ENCODE measurements at places on chromosomes 11 and 22. TPM values are rescaled to one million over a fixed set of nuclear protein-coding genes. Genes with fewer than 3 reads are reported as not detected.
A peak's percentile ranks its signal among the peaks of the same experiment; 100 is the strongest.

DNA sequence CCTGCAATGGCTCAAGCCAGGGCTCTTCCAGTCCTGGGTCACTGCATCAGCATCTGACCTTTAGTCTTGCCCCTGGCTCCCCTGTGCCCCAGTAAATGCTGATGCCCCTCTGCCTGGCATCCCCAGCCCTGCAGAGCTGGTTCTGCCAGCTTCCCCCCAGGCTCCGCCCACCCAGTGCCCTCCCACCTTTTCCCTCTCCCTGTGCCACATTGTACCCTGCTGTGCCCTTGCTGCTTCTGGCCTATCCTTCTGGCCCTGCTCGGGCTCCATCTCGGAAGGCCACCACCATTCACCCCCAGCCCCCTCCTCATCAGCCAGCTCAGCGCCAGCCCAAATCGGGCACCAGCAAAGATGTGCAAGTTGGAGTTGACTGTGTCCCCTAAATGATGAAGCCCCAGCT, 7.4 kb downstream of the CAPN5 start:
- DNase-seq: peak; percentile 32

The GGTLC3 gene
- not detected for total RNA-seq

DNA sequence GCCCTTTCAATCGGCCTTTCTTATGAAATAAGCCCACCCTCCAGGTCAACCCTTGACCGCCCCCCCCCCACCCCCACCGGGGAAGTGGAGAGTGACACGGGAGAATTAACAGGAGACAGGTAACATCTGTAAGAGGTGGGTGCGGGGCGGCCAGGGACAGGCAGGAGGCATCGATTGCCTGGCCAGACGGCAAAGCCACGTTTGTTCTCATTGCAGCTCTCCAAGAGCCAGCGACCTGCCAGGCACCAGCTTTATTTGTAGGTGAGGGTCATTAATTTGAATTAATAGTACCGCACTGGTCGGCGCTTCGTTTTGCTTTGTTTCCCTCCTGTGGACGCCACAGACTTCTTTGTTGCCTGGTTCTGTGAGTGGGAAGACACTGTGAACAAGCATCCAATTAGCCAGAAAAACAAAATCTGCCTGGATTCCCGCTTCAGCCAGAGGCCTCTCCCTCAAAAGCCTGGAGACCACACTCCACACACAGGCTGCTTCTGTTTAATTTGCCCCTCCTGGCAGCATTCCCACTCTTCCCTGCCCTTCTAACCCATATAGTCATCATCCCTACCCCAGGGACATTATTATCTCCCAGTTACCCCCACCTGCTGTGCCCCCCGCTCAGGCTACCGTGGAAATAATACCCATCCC, 104.5 kb upstream of the OPCML start:
- DNase-seq: no peak

GRCh38 chr11:92489826-92490399, 265.3 kb downstream of the FAT3 start:
- DNase-seq: no peak

GRCh38 chr11:111555255-111555654, 14.7 kb downstream of the LAYN start:
- DNase-seq: no peak

DNA sequence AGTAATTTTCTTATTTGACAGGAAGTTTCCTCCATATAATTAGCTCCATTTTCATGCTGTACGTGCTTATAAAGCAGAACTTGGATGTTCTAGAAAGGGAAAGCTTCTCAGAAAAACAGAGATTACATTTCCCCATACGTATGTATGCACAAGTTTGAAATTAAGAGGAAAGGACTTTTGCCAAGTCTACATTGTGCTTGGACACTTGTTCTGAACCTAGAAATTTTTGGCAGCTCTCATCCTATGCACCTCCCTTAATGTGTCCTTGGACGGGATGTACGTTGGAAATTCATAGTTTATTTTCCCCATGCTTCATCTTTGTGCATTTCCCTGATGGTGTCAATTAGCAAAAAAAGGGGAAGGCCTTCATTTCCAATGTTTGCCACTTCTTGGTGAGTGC, 322.7 kb downstream of the BLID start:
- no peak for DNase-seq

The CD3D gene
- total RNA-seq: not detected

The FJX1 gene
- 12.0 TPM for total RNA-seq

The MOGAT2 gene
- total RNA-seq: 0.39 TPM

DNA sequence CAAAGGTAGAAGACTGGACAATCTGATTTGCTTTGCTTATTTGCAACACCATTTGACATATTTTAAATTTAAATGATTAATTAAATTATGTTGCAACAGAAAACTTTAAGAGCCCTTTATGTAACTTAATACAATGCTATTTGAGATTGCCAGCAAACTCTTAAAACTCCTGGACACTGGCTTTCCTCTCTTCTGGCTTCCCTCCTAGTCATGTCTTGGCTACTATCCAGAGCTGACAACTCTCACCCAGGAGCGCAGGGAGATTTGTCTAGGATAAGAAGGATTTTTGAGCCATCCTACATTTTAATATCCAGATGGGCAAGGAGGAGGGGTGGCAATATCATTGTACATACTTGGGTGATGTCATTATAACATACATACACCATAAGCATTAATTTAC, 134.3 kb downstream of the ELP4 start:
- DNase-seq: no peak

DNA sequence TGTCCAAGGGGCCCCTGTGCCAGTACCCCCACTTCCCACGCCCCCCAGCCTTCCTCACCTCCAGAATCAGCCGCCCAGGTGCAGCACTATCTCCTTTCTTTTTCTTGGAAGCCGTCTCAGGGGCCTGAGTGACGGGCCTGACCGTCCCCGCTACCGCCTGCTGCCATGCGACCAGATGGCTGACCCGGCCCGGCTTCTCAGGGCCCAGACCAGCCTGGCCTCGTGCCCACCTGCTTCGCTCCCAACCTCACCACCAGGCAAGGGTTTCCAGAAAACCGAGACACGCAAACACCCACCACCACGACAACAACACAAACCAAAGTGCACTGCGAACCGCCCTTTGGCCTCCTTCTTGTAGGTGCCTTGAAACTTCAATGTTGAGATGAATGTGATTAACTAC, 39.1 kb downstream of the MACROD1 start:
- no peak for DNase-seq

DNA sequence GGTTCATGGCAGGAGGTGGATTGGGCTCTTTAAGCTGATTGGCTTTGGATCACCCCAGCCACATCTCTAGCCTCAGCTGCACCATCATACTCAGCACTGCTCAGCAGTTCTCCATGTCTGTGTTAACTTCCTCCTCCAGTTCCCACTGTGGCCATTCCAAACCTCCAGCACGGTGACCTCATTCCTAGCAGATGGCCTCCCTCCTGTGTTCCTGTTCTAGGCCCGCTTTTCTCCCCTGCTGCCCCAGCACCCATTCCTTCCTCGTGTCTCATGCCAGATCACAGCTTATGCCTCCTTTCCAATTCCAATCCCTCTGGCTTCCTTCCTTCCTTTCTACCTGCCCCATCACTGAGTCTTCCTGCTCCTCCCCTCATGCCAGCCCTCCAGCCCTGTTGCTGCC, 96.1 kb downstream of the MICAL2 start:
- no peak for DNase-seq

DNA sequence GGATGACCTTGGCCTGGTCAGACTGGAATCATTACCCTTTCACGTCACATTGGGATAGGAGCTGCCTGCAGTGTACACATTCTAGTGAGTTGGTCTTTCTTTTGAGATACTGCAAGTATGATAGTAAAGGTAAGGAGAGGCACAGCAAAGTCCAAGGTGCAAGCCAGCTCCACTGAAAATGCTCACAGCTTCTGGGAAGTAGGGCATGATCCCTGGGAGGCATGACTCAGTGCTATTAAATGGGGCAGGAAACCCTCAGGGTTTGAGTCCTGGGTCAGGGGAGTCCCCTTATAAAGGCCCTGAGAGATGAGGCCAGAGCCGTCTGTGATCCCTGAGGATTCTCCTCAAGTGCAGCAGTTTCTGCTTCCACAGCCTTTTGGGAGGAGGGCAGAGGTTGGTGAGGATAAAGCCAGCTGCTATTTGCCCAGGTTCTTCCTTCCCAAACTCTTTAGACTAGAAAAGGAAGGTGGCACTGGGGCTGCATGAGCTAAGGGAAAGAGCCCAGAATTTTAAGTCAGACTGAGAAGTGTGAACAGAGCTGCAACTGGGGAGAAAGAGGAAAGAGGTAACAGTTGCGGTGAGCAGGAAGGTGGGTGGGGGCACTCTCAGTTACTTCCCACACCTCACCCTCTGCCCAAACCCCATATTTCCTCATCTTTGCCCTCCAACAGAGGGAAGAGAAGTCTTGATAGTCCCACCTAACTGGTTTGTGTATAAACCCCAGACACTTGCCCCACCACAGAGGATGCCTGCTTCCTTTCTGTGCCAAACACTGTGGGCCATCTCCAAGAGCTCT, 14.4 kb upstream of the OR52K1 start:
- DNase-seq: no peak

The TMEM126A gene
- 35.5 TPM for total RNA-seq

The SLC22A25 gene
- 0.16 TPM for total RNA-seq

DNA sequence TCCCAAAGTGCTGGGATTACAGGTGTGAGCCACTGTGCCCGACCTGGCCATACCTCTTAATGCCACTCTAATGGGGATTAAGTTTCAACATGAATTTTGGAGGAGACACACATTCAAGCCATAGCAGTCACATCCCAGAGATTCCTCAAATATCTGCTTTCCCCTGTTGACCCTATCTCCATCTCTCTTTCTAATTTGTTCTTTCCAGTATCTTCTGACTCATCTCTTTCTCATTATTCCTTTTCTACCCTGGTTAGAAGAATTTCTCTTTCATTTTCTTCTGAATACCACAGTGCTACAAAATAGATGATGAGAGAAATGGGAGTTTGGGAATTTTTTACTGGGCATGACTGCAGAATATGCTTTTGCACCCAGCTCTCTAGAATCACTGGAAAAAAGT, 5.1 kb downstream of the OR10V1 start:
- DNase-seq: no peak

- no peak for DNase-seq
These were observed 8.8 kb downstream of the LAYN start for GRCh38 chr11:111549196-111549868.

DNA sequence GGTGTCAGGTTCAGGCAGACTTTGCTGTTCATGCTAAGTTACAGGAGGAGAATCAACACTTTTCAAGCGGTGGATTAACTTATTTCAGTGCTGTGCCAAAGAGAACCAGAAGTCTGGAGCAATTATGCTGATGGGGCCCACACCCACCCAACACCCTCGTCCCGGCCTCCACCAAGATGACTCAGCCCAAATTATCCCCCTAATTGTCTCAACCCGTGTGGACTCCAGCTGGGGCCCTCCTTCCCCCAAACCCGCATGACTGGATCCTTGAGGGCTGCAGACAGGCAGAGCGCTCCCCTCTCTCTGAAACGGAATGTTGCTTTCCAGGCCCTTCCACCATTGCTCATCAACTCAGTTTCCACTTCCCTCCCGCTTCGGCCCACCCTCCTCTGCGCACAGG, 34.6 kb upstream of the MN1 start:
- DNase-seq: no peak

DNA sequence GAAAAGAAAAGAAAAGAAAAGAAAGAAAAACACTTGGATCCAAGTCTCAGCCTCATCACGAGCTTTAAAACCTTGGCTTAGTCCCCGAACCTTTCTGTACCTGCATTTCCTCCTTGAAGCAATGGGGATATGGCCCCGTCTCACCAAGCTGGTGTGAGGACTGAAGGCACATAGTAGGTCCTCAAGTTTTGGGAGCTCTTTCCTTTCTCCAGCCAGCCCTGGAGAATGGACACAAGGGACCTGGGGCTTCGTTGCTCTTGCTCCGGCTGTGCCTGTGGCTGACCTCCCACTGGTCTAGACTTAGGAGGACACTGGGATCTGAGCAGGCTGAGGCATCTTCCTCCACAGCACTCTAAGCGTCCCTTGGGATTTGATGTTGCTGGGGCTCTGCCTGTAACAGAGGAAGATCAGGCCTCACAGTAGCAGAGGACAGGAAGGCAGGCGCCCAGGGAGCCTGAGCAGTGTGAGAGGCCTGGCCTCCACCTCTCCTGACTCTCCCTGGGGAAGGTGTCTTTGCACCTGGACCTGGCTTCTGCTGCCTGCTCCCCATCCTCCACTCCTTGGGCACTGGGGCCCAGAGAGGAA, 32.8 kb downstream of the KCNC1 start:
- no peak for DNase-seq

The CARNS1 gene
- 0.09 TPM for total RNA-seq

- DNase-seq: no peak
These were observed 109.7 kb upstream of the GALNT18 start for GRCh38 chr11:11731311-11732083.

DNA sequence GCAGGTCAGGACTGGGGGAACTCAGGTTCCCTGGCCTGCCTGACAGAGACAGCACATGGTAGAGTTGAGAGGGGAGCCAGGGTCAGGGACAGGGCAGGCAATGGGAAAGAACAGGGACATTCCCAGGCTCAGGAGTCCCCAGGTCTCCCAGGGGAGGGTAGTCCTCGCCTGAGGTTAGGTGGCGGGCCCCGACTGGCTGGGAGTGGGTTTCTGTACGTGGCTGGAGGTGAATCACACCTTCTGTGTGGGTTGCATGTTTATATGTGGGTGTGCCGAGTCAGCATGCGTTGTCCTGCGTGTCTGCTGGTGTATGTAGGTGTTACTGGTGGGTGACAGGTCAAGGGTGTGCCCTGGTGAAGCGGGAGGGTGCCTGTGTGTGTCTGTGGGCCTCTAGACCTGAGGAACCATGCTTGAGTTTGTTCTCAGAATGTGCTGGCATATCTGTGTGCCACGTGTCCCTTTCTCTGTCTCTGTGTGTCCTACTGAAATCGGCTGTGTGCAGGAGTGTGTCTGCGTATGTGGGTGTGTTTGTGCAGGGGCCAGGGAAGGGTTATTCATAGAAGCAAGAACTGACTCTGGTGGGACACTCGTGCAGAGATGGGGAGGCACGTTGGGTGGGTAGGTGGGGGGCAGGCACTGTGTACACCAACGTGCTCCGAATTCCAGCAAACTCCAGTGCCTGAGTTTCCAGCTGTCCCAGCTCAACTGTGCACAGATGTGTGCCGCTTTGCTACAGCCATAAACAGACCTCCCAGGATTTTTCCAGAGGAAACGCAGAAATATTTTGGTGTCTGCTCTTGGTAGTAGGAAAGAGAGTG, 23.8 kb upstream of the OAF start:
- no peak for DNase-seq

DNA sequence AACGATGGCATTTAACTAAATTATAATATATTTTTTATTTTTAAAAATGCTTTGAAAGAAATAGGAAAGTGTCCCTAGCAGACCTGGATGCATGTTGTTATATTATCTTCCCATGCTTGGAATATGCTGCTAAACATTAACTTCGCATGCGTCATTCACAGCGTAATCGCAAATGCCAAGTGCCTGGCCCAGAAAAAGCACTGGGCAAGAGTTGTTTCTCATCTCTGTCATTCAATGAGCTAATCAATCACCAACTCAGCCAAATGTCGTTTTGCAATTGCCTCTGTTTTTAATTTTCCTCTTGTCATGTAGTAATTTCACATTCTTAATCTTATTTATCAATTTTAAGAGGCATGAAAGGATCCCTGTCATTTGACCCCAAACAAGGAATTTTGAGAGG, 1421.9 kb downstream of the BRD1 start:
- DNase-seq: no peak

- no peak for DNase-seq
These were observed 2.7 kb downstream of the RNF169 start for GRCh38 chr11:74751303-74751702.
